ENCODE measurements at places on chromosomes 16 and 17.
A peak's percentile ranks its signal among the peaks of the same experiment; 100 is the strongest.

- DNase-seq, result no peak
Observed at GRCh38 chr16:23423496-23424049, 29.4 kb downstream of the COG7 start.

- DNase-seq, result no peak
Observed at GRCh38 chr17:54900457-54901229, at the start of gene TOM1L1. Gene TOM1L1 (plus strand): TSS chr17:54900852. CDS start chr17:54900866, 14 bp downstream.

GRCh38 chr17:55175788-55176427 is 88.9 kb upstream of the HLF start:
- DNase-seq, result peak; percentile 49

- no peak for DNase-seq
Observed at GRCh38 chr16:10250137-10250828, 68.1 kb upstream of the GRIN2A start.

DNA sequence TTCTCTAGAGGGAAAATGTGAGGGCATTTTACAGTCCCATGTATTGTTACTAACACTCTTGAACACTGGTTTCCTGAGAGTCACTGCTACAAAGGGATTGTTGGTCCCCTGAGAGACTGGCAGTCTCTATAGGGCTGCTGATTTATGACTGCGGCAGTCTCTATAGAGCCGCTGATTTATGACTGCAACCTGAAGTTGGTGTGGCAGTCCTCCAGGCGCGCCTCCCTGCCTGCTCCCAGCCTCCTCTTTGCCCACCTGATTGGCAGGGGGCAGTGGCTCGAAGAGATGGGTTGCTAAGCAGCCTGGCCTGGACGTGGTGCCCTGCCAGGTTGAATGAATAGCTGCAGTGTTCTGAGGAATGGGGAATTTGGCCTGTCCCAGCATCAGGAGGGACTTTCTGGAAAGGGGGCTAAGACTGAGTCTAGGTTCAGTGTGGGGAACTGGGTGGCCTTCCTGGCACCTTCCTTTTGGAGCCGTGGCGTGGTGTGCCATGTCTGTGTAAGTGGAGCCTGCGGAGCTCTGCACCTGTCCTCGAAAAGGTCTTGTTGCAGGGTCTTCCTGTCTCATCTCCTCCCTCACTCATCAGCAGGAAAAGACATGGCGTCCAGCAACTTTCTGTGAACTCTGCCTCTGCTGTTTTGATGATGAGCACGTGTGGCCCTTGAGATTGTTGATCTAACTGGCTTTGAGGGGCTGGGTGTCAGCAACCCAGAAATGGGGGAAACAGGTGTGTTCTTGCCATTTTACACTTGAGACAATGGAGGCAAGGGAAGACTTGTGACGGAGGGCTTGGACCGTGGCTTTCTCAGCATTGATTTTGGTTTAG is 24.9 kb downstream of the SAP30BP start:
- DNase-seq, result no peak

DNA sequence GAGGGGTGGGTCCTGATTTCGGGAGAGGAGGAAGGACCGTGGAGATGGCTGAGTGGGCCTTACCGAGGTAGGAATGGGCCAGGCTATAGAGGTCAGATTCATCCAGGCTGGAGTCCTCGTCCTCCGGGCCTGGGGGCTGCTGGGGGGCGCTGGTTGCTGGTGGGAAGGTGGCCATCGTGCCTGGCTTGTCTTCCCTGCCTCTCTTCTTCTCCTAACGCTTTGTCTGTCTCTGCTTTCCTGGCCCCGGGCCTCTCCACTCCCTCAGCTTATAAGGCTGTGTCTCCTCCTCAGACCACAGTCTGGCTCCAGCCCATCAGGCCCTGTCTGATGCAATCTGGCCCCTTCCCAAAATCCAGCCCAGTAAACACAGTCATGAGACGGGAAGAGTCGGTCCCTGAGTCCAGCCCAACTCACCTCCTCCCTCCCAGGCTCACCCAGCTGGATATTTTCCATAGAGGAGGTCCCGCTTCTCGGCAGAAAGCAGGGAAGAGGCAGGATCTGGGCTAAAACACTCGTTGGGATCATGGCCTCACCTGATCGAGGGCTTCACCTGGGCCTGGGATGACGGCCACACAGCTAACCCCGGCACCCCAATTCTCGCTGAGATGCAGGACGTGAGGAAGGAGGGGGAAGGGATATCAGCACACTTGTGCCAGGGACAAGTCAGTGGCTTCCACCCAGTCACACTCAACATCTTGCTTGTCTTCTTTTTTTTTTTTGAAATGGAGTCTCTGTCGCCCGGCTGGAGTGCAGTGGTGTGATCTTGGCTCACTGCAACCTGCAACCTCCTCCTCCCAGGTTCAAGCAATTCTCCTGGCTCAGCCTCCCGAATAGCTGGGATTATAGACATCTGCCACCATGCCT is at the start of gene NUPR1:
Gene NUPR1 (minus strand): TSS at position 242 of the 864 bp plus-strand sequence. CDS start 67 bp downstream, at position 175.
- DNase-seq, result no peak

- no peak for DNase-seq
Observed at GRCh38 chr17:81349397-81350319, 45.6 kb upstream of the BAHCC1 start.

GRCh38 chr16:28980929-28981328 is 3.9 kb upstream of the LAT start:
- DNase-seq, result no peak

- DNase-seq, result no peak
Observed at GRCh38 chr17:36094746-36095145, 4.8 kb upstream of the CCL3 start.

- no peak for DNase-seq
Observed at GRCh38 chr16:8115814-8116213, 474.5 kb downstream of the TMEM114 start.

- DNase-seq, result no peak
Observed at GRCh38 chr17:45018514-45018847, 33.0 kb downstream of the DCAKD start.

GRCh38 chr17:50920041-50920410 is 53.9 kb upstream of the TOB1 start:
- no peak for DNase-seq

DNA sequence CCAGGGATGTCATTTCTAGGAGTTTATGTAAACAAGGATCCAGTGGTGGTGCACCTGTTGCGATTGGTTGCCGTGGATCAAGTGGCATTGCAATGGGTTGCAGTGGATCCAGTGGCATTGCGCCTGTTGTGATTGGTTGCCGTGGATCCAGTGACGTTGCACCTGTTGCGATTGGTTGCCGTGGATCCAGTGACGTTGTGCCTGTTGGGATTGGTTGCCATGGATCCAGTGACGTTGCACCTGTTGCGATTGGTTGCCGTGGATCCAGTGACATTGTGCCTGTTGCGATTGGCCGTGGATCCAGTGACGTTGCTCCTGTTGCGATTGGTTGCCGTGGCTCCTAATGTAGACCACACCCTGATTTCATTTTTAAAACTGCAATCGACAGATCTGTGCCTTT is 56.2 kb upstream of the CRISPLD2 start:
- DNase-seq, result no peak

- DNase-seq, result no peak
Observed at GRCh38 chr17:8803531-8804420, 4.6 kb upstream of the MFSD6L start.

DNA sequence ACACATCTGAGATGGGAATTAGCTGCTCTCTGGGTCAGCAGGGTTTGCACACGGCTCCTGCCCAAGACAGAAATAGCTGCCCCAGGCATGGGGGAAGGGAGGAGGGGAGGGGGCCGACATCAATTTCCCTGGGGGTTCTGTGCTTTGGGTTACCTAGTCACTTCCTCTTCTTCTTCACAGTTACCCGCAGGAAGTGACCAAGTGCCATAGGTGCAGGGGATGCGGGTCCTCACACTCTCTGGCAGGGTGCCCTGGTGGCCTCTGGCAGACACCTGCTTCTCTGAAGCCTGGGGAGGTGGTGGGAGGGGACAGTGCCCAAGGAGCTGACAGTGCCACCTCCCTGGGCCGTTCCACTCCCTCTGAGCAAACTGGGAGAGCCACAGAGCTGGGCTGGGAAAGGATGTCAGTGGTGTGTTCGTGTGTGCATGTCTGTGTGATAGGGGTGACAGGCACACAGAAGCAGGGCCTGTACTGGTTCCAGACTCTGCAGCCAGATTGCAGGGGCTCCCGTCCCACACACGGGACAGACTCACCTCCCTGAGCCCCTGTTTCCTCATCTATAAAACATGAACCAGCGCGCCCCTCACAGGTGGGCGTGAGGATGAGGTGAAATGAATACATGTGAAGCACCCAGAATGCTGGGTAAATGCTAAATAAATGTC is 18.2 kb downstream of the SCN4A start:
- peak; percentile 65 for DNase-seq

DNA sequence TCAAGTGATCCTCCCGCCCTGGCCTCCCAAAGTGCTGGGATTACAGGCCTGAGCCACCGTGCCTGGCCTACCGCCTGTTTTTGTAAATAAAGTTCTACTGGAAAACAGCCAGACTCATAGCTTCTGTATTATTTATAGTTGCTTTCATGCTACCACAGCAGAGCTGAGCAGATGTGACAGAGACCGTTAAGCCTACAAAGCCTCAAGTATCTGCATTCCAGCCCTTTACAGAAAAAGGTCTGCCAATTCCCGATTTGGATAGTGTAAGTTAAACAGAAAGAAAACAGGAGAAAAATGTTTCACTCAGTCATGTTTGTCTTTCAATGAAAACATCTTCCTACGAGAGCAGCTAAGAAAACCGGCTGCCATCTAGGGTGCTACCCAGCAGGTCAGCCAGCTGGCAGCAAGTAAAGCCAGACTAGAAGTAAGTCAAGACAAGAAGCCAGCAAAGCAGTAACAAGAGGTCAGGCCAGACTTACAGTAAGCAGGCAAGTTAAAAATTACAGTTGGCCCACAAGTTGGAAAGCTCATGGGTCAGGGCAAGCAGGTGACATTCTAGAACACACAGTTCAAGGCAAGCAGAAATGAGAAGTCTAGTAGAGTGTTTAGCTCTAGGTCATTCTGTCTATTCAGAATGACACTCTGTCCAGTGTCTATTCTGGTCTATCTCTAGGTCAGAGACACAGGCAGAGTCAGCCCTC is 17.7 kb downstream of the NCBP3 start:
- no peak for DNase-seq

GRCh38 chr17:14308965-14309879 is 8.3 kb downstream of the HS3ST3B1 start:
- DNase-seq, result peak; percentile 65

GRCh38 chr17:48541577-48542113 is 3.3 kb downstream of the HOXB2 start:
- no peak for DNase-seq

GRCh38 chr17:78224231-78225087 is 7.0 kb upstream of the TMEM235 start:
- no peak for DNase-seq

GRCh38 chr16:10003486-10003885 is 178.7 kb downstream of the GRIN2A start:
- no peak for DNase-seq

- DNase-seq, result no peak
Observed at GRCh38 chr16:67935101-67935401, 1.6 kb downstream of the PSMB10 start.

GRCh38 chr16:71893888-71894228 is 1.5 kb upstream of the IST1 start:
- DNase-seq, result no peak

- no peak for DNase-seq
Observed at GRCh38 chr17:17322516-17323510, 19.6 kb downstream of the NT5M start.

- DNase-seq, result no peak
Observed at GRCh38 chr17:9780552-9780951, 10.8 kb downstream of the DHRS7C start.

Data from GDM1 (cell line).